Liver (tissue), 10 donors: ENCODE measurements at places on chromosomes 7 and 10. TPM values are rescaled to one million over a fixed set of nuclear protein-coding genes. Genes with fewer than 3 reads are reported as not detected.

The IKZF1 gene
- 43.5 TPM for total RNA-seq

The TLX1 gene
- total RNA-seq: 0.33 TPM

The WNT2 gene
- total RNA-seq: 2.0 TPM

The MSS51 gene
- total RNA-seq: 1.6 TPM

The PDSS1 gene
- total RNA-seq: 7.0 TPM

The TOMM7 gene
- 73.7 TPM for total RNA-seq

The KLF14 gene
- total RNA-seq: 0.05 TPM

The NKX1-2 gene
- total RNA-seq: not detected

The CALML5 gene
- total RNA-seq: not detected

The MAGI2 gene
- total RNA-seq: 0.79 TPM

The AKR1C3 gene
- 205 TPM for total RNA-seq

The LZTS2 gene
- total RNA-seq: 10.3 TPM

The PIP gene
- not detected for total RNA-seq

The CHAT gene
- not detected for total RNA-seq

The TAS2R5 gene
- 3.6 TPM for total RNA-seq

The AMPH gene
- 0.25 TPM for total RNA-seq

The PDE1C gene
- 0.92 TPM for total RNA-seq
